Hematopoietic multipotent progenitor cell treated with erythropoietin and hydrocortisone succinate and interleukin-3 and kit ligand, for 4 days (in vitro differentiated cells): ENCODE measurements at places on chromosomes 2 and 18.

- DNase-seq = no peak
Measured at GRCh38 chr2:123597988-123598387, 427.1 kb upstream of the CNTNAP5 start.

- peak; percentile 14 for DNase-seq
Measured at GRCh38 chr18:48975120-48975816, 24.5 kb upstream of the SMAD7 start.

GRCh38 chr2:129772190-129772579 lies 207.3 kb upstream of the RAB6C start:
- DNase-seq = no peak

DNA sequence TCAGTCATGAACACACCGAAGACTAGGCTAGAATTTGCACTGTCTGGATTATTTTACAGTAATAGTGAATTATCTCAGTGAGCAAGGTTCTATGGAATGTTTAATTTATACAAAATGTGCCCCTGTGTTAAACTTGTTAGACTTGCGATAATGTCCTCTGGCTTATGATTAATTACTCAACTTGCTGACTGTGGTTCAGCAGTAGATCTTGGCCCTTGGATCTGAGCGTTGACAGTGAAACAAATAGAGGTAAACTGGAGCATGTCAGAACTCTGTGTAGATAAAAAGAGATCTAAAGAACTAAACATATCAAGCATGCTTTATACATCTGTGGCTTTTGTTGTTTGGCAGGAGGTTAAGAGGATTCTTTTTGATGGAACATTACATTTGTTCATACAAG lies 407.6 kb downstream of the DSEL start:
- DNase-seq = no peak

- DNase-seq = peak; percentile 91
Measured at GRCh38 chr2:46650556-46651001, 171.2 kb downstream of the TMEM247 start.

DNA sequence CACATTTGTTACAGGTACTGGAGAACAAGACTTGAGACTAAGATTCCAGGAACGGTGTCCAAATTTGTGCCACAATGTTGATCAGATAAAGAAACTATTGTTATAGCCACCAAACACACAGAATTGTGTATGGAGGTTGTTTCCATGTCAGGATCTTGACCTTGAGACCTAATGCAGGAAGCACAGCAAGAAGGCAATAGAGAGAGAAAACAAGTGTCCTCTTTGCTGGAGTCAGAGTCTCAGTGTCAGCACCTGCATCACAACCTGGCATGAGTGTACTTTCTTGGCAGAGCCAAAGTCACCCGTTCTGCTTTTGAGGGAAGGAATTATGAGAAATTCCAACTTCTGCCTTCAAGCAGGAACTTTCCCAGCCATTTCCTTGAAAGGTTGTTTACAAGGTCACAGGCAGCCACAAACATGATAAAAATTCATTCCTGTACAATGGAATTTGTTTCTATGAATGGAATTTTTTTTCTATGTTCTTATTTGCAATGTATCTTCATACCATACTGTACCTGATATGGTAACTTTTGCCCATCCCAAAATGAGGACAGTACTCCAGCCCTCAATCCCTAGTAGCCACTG lies 118.4 kb downstream of the PKP4 start:
- no peak for DNase-seq

GRCh38 chr2:218263817-218264641 lies 3.2 kb downstream of the GPBAR1 start:
- DNase-seq = no peak

- no peak for DNase-seq
Measured at GRCh38 chr2:7730990-7731389, 813.8 kb downstream of the RNF144A start.

DNA sequence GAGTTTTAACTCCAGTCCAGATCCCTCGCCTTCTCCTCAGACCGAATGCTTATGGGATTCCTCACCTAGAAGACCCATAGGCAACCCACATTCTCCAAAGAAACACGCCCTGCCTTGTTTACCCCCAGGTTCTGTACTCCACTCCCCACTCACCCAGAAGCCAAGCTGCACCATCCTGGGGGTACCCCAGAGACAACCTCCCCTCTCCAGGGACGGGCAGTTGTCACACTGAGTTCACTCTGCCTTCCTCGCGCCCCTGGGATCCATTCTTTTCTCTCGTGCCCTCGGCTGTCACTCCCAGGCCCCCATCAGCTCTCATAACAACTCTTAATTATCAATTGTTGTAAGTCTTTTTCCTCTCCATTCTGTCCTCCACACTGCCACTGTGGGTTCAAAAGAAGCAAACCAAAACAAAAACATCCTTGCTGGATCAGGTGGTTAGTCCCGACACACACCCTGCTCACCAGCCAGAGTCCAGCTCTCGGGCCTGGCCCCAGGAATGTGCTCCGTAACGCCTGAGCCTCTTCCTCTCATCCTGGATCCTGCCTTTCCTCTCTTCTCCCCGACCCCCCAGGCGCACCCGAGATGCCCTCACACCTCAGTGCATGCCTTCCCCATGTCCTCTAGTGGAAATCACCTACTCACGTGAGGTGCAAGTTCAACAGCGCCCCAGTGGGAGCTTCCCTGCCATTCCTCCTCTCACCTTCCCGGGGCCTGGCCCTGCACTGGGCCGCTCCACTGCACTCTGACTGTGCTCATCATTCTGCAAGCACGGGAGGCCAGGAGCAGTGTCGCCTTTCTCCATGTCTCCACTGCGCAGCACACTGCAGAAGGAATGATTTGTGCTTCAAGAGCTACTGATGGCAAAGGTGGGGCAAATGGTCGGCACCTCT lies 20.7 kb downstream of the COX7A2L start:
- DNase-seq = no peak

GRCh38 chr2:150532879-150533278 lies 45.4 kb upstream of the RND3 start:
- no peak for DNase-seq

GRCh38 chr2:18836436-18836835 lies 247.1 kb upstream of the NT5C1B start:
- DNase-seq = no peak

DNA sequence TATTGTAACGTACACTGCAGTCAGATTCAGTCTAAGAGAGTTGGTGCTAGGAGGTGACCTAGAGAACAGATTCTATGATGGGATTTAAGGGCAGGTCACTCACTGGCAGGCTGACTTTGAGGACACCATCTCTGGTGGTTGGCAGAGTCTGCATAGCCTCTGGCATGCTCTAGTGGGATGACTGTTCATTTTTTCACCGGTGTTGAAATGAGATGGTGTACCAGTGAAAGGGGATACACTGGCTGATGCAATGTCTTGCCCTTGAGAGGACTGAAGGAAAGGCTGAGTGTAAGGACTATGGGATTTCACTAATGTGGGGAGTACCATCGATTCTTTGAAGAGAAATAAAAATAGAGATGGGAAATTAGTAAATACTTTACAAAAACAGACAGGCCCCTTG lies 186.9 kb upstream of the PIEZO2 start:
- DNase-seq = no peak

DNA sequence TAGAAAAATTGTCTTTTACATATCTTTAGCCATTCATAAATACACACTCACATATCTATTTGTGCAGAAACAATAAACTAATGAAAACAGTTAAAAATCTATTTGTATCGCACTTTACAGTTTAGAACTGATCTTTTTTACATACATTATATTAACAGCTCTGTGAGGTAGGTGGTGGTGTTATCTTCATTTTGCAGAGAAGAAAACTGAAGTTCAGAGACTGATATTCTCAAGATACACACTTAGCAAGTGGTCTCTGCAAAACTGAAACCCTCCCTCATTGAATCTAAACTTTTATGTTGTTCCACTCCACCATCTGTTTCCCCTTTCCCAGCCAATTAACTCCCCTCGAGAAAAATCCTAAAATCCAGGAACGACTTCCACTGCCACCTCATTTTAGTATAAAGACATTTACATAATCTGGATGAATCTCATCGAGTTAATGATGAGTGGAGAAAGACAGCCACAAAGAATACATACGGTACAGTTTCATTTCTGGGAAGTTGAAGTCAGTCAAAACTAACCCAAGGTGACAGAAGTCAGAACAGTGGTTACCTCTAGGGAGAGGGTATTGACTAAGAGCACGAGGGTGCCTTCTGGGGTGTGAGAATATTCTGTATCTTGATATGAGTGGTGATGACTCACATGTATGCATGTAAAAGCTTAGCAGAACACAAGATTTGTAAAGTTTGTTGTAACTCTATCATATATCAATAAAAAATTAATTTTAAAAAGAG lies 524.2 kb upstream of the TCF4 start:
- peak; percentile 16 for DNase-seq

GRCh38 chr2:8202132-8202531 lies 479.7 kb upstream of the ID2 start:
- DNase-seq = no peak

DNA sequence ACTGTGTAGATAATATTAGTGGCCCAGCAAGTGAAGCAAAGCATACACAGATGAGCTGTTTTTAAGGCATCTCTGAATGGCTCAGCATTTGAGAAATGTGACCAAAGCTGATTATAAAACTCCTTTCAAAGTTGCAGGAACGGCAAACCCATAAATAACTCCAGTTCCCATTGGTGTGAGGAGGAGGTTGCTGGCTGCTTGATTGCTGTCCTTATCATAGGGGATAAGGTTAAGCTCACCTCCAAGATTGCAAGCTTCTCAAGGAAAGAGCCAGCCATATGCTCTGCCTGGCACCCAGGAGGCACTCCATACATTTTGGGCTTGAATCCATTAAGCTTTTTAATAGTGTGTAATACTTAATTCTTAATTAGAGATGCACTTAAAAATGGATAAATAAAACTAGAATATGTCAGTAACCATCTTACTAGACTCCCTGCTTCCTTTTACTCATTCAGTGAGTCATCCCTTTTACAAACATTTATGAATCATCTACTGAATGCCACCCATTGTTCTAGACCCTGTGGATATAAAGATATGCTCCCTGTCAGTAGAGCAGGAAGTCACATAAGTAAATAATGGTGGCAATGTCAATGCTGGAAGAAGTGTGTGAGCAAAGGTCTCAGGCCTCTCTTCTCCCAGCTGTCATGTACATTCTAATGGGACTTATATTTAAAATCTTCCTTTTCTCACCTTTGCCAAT lies 99.3 kb downstream of the SPATS2L start:
- DNase-seq = peak; percentile 40
